ENCODE measurements at places on chromosomes 12 and 14.

GRCh38 chr14:100536721-100537445 is 50.3 kb downstream of the BEGAIN start:
- no peak overlapping the region for H3K27ac ChIP-seq
- H3K4me1 ChIP-seq = no peaks in the 10 kb centered on the region
- H3K36me3 ChIP-seq = no peaks in the 10 kb centered on the region
- no peak overlapping the region for H3K4me3 ChIP-seq
- H3K27me3 ChIP-seq = no peaks in the 10 kb centered on the region
- no peak for DNase-seq

DNA sequence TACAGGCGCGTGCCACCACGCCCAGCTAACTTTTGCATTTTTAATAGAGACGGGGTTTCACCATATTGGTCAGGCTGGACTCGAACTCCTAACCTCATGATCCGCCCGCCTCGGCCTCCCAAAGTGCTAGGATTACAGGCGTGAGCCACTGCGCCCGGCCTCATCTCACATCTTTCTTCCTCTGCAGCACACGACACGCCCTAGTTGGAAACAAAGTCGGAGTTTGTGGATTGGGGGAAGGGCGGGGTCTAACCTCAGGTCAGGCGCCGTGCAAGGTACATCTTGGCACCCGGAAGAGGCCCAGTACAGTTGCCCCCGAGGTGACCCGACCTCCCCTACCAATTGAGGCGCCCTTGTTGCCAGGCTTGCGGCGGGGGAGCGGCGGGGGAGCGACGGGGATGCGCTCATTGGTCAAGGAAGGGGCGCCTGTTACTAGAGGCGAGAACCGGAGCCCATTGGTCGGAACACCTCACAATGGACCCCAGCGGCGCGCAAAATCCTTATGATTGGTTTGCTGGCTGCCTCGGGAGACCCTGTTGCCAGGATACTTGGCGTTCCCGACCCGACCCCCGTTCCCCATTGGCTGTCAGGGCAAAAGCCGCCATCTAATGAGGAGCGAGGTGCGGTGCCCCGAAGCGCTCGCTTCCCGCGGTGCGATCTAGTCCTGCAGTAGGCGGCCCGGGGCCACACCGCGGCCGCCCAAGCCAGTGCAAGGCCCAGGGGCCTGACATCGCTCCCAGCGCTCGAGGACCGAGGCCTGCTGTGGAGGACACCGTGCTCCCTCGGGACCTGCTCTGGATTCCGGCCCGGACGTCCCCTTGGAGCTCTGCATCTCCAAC is at the start of gene REC8:
Gene REC8, plus strand, starts transcription at position 659 of the 839 bp plus-strand sequence. CDS start 473 bp downstream, outside the sequence.
- H3K4me3 ChIP-seq = no peak within 1 kb of the TSS
- DNase-seq = no peak
- no peaks in the 10 kb centered on the region for H3K27me3 ChIP-seq
- peaks cover 10% of the 10 kb centered on the region for H3K36me3 ChIP-seq

DNA sequence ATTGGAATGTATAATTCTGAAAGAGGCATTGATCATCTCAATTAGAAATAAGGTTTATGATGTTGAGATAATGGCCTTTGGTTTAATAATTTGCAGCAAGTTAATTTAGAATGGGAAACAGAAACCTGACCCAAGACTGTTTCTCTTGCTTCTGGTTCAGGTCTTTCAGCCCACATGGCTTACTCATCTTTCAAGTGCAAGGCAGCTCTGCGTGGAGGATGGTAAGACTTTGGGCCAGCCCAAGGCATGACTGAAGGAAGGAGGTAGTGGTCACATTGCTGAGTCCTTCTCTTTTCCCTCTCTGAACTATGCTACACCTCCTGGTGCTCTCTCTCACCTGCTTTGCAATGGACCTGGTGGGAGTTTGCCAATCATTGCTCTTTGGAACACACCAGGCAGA is 98.7 kb downstream of the CAND1 start:
- peak overlapping the region; percentile 87 for H3K27ac ChIP-seq
- H3K4me3 ChIP-seq = no peak overlapping the region
- DNase-seq = no peak
- H3K36me3 ChIP-seq = no peaks in the 10 kb centered on the region
- no peaks in the 10 kb centered on the region for H3K27me3 ChIP-seq

GRCh38 chr12:111274777-111275176 is 94.1 kb downstream of the PHETA1 start:
- no peak overlapping the region for H3K4me3 ChIP-seq
- no peaks in the 10 kb centered on the region for H3K36me3 ChIP-seq
- no peak overlapping the region for H3K27ac ChIP-seq
- DNase-seq = no peak
- peaks cover 43% of the 10 kb centered on the region for H3K27me3 ChIP-seq
- no peaks in the 10 kb centered on the region for H3K4me1 ChIP-seq

- H3K36me3 ChIP-seq = no peaks in the 10 kb centered on the region
- no peak for DNase-seq
- H3K27me3 ChIP-seq = no peaks in the 10 kb centered on the region
- no peaks in the 10 kb centered on the region for H3K4me1 ChIP-seq
- H3K4me3 ChIP-seq = no peak overlapping the region
Measured at GRCh38 chr12:45490232-45490881, 239.1 kb upstream of the ARID2 start.

- no peaks in the 10 kb centered on the region for H3K27me3 ChIP-seq
- H3K27ac ChIP-seq = no peak overlapping the region
- no peaks in the 10 kb centered on the region for H3K4me1 ChIP-seq
Measured at GRCh38 chr14:24941719-24942118, 108.2 kb downstream of the STXBP6 start.

DNA sequence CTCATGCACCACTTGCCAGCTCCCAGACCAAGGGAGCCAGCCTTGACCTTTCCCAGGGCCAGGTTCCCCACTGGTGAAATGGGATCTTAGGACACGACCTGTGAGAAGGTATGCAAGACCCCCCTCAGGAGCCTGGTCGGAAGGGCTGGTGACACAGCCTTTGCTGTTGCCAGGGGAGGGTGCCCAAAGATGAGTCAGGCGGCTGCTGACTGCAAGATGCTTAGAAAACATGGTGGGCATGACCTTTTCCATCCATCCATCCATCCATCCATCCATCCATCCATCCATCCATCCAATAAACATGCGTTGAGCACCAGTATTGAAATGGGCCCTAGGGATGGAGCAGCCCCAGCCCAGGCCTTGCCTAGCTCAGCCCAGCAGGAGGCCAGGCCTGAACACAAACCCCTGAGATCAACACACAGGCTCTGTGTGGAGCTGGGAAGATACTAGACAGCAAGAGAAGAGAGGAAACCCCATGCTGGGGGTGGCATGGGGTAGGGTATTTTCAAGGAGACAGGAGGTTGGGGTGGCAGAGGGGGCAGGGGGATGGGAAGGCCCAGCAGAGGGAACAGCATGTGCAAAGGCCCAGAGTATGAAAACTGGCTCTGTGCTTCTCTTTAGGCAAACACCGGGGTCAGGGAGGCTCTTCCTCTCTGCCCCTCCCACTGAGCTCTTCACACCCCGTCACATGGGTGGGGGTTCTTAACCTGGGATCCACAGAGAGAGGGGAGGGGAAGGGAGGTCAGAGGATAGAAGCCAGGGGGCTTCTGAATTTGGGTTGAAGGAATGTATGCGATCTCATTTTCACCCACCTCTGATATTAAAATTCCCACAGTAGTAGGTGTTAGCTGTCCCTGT is 26.2 kb upstream of the YY1 start:
- no peaks in the 10 kb centered on the region for H3K36me3 ChIP-seq
- H3K27ac ChIP-seq = no peak overlapping the region
- DNase-seq = no peak
- H3K4me1 ChIP-seq = peaks cover 6% of the 10 kb centered on the region
- no peak overlapping the region for H3K4me3 ChIP-seq
- H3K27me3 ChIP-seq = no peaks in the 10 kb centered on the region

DNA sequence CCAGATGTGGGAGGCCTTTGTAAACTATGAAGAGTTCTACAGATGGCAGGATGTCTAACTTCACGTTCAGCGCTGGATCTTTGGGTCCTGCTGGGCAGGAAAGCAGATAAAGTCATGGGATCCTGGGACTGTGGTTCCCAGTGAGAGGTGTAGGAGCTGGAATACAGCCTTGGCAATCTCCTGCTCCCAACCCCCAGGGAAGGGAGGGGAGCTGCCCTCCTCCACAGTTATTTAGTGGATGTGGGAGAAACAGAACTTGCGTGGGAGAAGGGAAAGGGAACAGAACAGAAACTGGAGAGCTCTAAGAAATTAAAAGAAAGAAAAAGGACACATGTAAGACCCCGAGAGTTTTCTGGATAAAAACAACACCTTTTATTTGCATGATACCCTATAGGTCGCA is 37.0 kb downstream of the NUAK1 start:
- peaks cover 65% of the 10 kb centered on the region for H3K36me3 ChIP-seq
- no peak overlapping the region for H3K27ac ChIP-seq
- peaks cover 19% of the 10 kb centered on the region for H3K4me1 ChIP-seq
- H3K4me3 ChIP-seq = no peak overlapping the region

GRCh38 chr12:91171476-91171875 is 11.1 kb downstream of the DCN start:
- no peak overlapping the region for H3K27ac ChIP-seq
- H3K4me1 ChIP-seq = no peaks in the 10 kb centered on the region
- no peaks in the 10 kb centered on the region for H3K27me3 ChIP-seq
- H3K36me3 ChIP-seq = no peaks in the 10 kb centered on the region
- DNase-seq = no peak

DNA sequence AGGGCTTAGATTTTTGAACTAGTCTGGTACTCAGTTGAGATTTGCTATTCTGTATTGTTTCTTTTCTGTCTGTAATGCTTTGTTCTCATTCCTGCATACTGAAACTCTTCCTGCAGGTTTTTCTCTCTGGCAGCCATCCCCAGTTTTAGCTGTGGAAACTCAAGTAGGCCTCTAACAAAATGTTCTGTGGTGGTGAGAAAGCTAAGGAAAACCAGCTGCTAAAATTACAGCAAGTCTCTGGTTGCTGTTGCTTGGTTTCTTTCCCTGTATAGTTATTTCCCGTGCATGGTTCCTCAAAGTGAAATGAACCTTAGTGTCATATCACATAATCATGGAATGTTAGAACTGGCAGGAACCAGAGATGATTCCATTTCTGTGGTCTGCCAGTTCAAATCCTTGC is 442.5 kb downstream of the NRXN3 start:
- no peaks in the 10 kb centered on the region for H3K27me3 ChIP-seq
- no peaks in the 10 kb centered on the region for H3K36me3 ChIP-seq
- no peak for DNase-seq
- H3K27ac ChIP-seq = no peak overlapping the region
- H3K4me1 ChIP-seq = no peaks in the 10 kb centered on the region

DNA sequence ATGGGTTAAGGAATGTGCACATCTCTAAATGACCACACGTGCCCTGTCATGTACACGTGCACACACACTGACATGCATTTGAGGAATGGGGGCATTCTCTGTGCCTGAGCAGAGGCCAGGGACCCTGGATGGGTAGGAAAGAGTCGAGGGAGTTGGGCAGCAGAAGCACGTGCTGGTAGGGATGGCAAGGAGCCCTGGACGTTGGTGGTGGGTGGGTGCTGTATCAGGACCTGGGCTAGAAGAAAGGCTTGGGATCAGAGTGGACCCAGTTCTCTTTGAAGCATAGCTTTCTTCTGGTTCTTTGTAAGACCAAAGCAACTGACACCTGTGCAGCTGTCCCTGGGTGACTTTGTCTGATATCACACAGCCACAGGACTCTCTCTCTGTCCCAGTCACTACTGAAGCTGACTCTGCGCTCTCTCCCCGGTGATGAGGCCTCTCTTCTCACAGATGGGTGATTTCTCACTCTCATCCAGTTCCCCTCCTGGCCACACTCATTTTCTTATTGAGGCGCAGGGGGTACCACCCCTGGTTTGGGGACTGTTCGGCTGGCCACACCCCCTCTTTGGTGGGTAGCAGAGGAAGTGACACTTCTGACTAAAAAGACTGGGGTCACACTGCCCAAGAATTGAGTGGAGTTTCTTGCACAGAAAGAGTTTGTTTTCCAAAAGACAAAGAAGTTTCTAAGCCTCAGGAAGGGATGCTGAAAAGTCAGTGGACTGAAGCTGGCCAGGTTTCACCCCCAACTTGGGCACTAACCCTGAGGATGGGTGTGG is 171.7 kb upstream of the RTL1 start:
- H3K4me3 ChIP-seq = no peak overlapping the region
- peaks cover 10% of the 10 kb centered on the region for H3K4me1 ChIP-seq
- H3K36me3 ChIP-seq = peaks cover 11% of the 10 kb centered on the region

GRCh38 chr12:21657326-21658077 is at the start of gene LDHB:
Gene LDHB, minus strand, starts transcription at chr12:21657842. Its CDS starts 3,171 bp downstream, at chr12:21654671.
- H3K27ac ChIP-seq = peak within 1 kb of the TSS; percentile 61
- H3K36me3 ChIP-seq = peaks cover 32% of the 10 kb centered on the region
- no peaks in the 10 kb centered on the region for H3K27me3 ChIP-seq
- 0 out of 2 replicates have a peak, but pooled peaks cover 3% of the 10 kb centered on the region for H3K4me1 ChIP-seq
- peak within 1 kb of the TSS; percentile 66 for H3K4me3 ChIP-seq
- peak; percentile 97 for DNase-seq

DNA sequence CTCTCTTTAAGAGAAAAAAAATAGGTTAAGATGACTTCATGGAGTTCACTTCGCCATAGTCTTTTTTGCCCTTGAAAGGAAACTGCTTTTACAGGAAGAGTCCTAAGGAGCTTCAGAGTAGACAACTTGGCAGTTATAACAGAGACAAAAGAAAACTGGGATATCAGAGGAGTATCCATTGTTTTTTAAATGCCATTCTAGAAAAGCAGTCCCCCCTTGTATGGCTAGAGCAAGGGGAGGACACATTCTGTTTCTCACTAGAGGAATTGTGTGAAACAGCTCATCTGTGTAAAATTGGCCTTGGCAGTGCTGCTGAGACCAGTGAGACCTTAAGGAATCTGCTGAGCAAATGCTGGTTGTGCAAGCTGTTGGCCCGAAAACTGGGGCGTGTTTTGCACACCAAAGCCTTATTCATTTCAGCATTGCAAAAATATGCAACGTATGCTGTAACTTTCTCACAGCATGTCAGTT is 128.0 kb downstream of the GPR135 start:
- peaks cover 19% of the 10 kb centered on the region for H3K4me1 ChIP-seq
- H3K27me3 ChIP-seq = no peaks in the 10 kb centered on the region
- H3K4me3 ChIP-seq = no peak overlapping the region
- DNase-seq = no peak

GRCh38 chr14:53537422-53538315 is 384.5 kb upstream of the DDHD1 start:
- H3K4me3 ChIP-seq = no peak overlapping the region
- no peaks in the 10 kb centered on the region for H3K36me3 ChIP-seq
- H3K27ac ChIP-seq = no peak overlapping the region
- H3K4me1 ChIP-seq = peaks cover 8% of the 10 kb centered on the region

- H3K27ac ChIP-seq = no peak overlapping the region
- no peaks in the 10 kb centered on the region for H3K36me3 ChIP-seq
- no peak for DNase-seq
- no peak overlapping the region for H3K4me3 ChIP-seq
- H3K4me1 ChIP-seq = peaks cover 15% of the 10 kb centered on the region
Measured at GRCh38 chr12:42786400-42787148, 197.0 kb upstream of the PRICKLE1 start.

GRCh38 chr12:56160894-56161689 is 2.9 kb downstream of the MYL6 start:
- H3K4me3 ChIP-seq = peak overlapping the region; percentile 71
- H3K36me3 ChIP-seq = peaks cover 81% of the 10 kb centered on the region
- H3K27ac ChIP-seq = peak overlapping the region; percentile 23
- H3K4me1 ChIP-seq = peaks cover 28% of the 10 kb centered on the region
- no peaks in the 10 kb centered on the region for H3K27me3 ChIP-seq

- H3K36me3 ChIP-seq = no peaks in the 10 kb centered on the region
- H3K27me3 ChIP-seq = no peaks in the 10 kb centered on the region
- no peak for DNase-seq
Measured at GRCh38 chr12:69904777-69905176, 79.8 kb downstream of the MYRFL start.

GRCh38 chr14:103027451-103027850 is 29.9 kb downstream of the CDC42BPB start:
- H3K36me3 ChIP-seq = no peaks in the 10 kb centered on the region
- H3K27ac ChIP-seq = no peak overlapping the region
- no peak for DNase-seq

Measured in SJSA1 (cell line).